Ecto neural progenitor cell (in vitro differentiated cells): ENCODE measurements at places on chromosomes 5 and 9.
A peak's percentile ranks its signal among the peaks of the same experiment; 100 is the strongest.

- DNase-seq = no peak
Measured at GRCh38 chr9:100455470-100455869, 17.5 kb upstream of the TMEFF1 start.

DNA sequence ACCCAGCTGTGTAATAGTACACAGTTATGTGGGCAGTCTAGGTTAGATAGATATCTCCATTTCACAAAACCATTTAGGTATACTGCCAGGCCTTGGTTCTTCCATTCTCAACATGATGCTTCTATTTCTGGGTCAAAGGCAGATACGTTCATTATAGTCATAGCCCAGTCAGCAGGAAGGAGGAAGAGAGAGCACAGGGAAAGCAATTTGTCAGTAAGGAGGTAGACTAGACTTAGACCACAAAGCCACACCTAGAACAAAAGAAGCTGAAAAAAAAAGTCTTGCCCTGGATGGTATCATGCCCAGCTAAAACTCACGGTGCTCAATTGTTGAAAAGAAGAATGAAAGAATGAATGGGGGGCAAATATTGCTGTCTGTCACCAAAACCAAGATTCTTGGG is 7.6 kb downstream of the INVS start:
- DNase-seq = no peak

DNA sequence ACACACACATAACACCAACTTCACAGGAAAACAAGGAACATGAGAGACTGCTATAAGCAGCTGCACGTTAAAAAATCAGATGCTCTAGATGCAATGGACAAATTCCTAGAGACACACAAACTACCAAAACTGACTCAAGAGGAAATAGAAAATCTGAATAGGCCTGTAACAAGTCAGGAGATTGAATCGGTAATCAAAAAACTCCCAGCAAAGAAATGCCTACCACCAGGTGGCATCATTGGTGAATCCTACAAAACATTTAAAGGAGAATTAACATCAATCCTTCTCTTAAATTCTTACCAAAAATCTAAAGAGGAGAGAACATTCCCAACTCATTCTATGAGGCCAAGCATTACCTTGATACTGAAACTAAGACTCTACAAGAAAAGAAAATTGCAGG is 54.9 kb downstream of the NDST1 start:
- no peak for DNase-seq

DNA sequence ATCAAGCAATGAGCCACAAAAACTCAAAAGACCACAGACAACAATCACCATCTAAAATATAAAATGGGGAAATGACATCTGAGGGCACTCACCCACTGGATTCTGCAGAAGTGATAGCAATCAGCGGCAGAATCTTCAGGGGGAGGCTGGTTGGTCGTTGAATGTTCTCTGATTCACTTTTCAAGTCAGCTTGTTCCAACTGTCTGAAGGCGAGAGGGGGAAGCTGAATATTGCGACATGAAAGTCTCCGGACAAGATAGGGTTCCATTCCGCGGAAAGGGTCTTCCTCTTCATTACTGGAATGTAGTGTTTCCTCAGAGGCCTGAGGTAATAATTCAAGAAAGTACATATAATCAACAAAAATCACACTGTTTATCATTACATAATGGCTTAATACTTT is 94.9 kb upstream of the PDE4D start:
- DNase-seq = no peak

GRCh38 chr5:149089796-149090195 is 26.9 kb upstream of the SH3TC2 start:
- no peak for DNase-seq

- DNase-seq = no peak
Measured at GRCh38 chr5:50853151-50853550, 186.7 kb downstream of the PARP8 start.

GRCh38 chr5:94693043-94693822 is 74.8 kb downstream of the SLF1 start:
- no peak for DNase-seq

DNA sequence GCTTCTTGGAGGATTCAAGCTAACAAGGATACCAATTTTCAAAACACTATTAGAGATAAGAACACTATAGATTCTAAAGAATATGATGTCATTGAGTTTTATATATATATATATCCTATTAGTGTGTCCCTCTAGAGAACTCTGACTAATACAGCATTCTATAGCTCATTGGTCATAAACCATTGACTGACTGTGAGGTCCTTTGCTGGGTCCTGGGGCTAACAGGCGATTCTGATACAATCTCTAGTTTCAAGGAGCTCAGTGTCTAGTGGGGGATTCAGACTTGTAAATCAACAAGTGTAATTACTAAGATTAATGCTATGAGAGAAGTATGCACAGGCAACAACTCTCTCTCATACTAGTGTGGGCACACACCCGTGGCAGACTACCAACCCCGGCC is 234.5 kb downstream of the DENND1A start:
- DNase-seq = no peak

GRCh38 chr9:89501311-89501898 is 3.5 kb upstream of the SEMA4D start:
- no peak for DNase-seq

DNA sequence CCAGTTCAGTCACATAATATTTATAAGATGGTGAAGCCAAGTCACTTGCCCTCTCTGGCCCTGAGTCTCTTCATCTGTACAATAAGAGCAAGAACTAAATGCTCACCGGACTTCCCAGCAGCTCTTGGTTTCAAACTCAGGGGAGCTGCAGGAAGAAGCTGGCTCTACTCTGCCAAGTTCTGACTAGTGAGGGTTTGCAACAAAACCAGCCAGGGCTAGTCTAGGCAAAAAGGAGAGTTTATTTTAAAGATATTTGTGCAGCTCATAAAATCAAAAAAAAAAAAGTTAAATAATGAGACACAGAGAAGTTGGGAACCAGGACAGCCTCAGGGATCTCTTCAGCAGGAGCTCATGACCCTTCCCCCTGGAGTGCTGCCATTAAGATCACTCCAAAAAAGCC is 107.3 kb downstream of the DOCK2 start:
- no peak for DNase-seq

GRCh38 chr5:155726267-155726666 is 600.7 kb upstream of the SGCD start:
- peak; percentile 58 for DNase-seq

GRCh38 chr5:178210686-178211085 is 6.4 kb downstream of the HNRNPAB start:
- no peak for DNase-seq

GRCh38 chr9:100598641-100599145 is 20.8 kb downstream of the CAVIN4 start:
- peak; percentile 94 for DNase-seq

DNA sequence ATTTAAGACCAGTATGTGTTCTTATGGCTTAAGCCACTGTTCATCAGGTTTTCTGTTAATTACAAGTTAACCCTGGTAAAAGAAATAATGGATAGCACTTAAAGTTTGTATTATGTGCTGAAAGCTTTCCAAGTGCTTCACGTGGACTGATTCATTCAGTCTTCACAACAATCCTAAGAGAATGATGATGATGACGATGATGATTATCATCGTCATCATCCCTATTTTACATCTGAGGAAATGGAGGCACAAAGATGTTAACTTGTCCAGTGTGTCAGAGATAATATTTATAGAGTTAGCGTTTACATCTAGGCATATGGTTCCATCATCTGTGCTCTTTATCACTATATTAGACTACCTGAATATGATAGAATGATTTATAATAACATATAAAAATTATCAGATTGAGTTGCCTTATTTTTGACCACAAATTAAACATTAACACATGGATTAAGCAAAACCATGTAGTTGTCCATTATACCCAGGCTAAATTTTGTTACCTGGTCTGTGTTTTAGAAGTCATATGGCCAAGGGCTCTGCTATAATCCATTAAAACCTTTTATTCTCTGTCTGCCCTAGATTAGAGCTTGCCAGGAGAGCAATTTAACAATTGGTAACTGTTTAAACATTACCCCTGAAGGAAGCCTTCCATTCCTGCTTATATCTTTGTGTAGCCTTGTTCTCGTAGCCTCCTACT is 102.3 kb upstream of the MAP3K1 start:
- no peak for DNase-seq

- no peak for DNase-seq
Measured at GRCh38 chr5:55177078-55177477, 4.1 kb upstream of the CDC20B start.

DNA sequence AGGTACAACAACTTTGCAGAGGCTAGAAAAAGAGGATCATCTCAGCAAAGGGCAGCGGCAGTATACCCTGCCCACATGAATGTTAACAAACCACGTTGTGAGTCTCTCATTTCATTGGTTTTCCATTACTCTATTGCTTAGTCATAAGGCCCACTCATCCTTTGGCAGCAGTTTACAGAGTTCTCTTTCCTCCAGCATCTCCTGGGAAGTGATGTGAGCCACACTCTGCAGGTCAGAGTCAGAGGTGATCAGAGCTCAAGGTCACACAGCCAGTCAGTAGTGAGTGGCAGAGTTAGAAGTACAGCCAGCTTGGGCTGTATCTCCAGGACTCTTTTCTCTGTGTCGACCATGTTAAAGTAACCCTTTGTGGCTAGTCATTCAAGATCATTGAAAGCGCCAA is 599.6 kb upstream of the GRAMD2B start:
- DNase-seq = no peak
